ENCODE measurements at places on chromosomes 3 and 15. TPM values are rescaled to one million over a fixed set of nuclear protein-coding genes. Genes with fewer than 3 reads are reported as not detected.

BNC1 gene
- not detected for total RNA-seq

CCR5 gene
- total RNA-seq = not detected

GRCh38 chr3:42425736-42426407 is 15.5 kb upstream of the LYZL4 start:
- DNase-seq = no peak

GOLGA6A gene
- total RNA-seq = not detected

PARP16 gene
- 6.7 TPM for total RNA-seq

CCR8 gene
- total RNA-seq = not detected

ABHD17C gene
- 19.1 TPM for total RNA-seq

CNTN4 gene
- not detected for total RNA-seq

DNA sequence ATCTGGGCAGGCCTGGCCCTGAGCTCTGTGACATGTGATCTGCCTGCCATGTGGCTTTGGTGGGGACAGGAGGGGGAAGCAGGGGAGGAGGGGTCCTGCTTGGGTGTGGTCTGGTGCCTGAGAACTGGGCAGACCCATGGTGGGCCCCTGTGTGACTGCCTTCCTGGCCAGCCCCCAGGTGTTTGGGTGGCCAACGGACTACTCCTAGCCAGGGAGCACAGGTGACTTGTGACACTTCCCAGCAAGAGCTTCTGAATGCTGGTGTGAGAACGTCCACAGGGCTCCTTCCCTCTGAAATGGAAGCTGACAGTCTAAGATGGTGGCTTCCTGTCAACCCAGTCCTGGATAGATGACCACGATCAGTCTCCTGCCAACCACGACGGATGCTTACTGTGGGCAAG is 136.1 kb upstream of the MEF2A start:
- DNase-seq = no peak

DNA sequence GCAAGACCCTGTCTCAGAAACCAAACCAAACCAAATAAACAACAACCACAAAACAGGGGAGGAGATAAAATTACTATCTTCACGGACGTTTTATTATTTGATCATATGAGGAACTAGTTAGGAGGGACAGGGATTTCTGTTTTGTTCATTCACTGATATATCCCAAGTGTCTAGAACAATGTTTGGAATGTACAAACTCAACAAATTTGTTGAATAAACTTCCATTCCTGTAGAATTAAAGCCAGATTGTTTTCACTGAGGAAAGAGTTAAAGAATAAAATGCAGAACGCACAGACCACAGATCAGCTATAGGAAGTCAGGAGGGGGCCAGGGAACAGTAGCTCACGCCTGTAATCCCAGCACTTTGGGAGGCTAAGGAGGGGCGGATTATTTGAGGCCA is 6.5 kb upstream of the STRC start:
- DNase-seq = no peak

DNA sequence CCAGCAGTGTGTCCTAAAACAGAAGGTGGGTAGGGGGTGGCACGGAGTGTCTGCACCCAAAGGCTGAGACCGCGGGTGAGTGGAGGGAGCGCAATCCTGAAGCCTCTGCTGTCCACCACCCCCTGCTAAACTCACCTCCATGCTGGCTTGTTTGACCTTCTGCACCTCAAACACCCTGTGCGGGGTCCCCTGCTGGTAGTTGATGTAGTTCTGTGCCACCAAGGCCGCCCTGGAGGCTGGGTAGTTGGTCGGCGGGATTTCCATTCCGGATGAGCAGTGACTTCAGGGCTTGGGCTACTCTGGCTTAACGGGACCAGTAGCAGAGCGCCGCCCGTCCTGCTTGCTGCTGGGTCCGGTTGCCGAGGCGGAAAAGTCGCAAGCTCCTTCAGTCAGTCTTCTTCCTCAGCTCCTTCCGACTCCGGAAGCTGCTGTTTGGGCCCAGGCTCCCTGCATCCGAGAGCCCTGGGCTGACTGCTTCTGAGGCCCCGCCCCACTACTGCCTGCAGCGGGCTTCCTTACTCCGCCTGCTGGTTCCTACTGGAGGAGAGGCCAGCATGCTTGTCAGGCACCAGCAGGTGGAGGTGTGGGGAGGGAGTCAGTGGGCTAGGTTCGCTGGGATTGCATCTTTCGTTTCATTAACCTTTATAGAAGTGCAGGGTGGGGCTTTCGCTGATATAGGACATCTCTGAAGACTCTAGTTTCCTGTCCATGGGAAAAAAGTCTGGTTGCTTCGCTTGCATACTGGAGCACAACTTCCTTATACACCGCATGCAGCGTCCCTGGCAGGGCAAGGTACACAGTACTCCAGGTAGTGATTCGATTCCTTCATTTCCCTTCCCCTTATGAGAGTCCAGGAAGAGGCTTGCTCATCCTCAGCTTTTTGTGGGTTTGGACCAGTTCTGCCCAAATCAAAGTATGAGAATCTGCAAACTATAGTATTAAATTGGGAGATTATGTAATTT is at the start of gene LXN:
LXN (minus strand) TSS at position 434 of the 962 bp plus-strand sequence; CDS start at position 264, 170 bp downstream.
- peak; percentile 93 for DNase-seq

GRCh38 chr3:71584394-71585011 is 975 bp upstream of the FOXP1 start:
- peak; percentile 25 for DNase-seq

CSTA gene
- total RNA-seq = not detected

- DNase-seq = no peak
Observed at GRCh38 chr3:48436477-48436787, 3.5 kb downstream of the CCDC51 start.

TNFAIP8L3 gene
- total RNA-seq = 3.6 TPM

EXD1 gene
- total RNA-seq = not detected

DNA sequence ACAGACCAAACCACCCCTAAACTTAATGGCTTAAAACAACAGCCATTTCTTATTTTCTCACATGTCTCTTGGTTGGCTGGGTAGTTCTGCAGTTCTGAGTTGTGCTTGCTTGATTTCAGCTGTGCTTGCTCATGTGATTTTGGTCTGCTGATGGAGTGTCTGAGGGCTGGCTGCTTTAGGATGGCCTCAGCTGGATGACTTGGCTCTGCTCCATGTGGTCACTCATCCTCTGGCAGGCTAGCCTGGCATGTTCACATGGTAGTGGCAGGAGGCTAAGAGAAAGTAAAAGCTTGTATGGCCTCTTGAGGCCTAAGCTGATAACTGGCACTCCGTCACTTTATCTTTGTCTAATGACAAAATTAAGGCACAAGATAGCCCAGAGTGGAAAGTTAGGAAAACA is 4.1 kb downstream of the SV2B start:
- DNase-seq = no peak

Measured in HT-29 (cell line).